ENCODE measurements at places on chromosomes 2 and 18. TPM values are rescaled to one million over a fixed set of nuclear protein-coding genes. Genes with fewer than 3 reads are reported as not detected.

DNA sequence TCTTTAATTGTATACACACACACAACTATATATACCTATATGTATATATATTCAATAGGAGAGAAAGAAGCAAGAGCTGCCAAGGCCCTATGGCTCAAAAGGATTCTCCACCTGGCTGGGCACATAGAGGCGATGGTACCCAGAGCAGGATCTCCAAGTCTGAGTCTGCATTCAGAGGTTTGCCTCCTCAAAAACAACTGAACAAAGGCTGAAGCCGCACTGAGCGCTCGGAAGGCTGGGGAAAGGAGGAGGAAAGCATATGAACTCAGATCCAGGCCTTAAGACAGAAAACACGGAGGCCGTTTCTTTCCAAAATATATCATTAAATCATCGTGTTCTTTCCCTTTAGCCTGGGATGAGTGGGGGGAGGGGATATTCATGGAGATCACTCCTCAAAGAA lies 3.6 kb downstream of the HOXD12 start:
- peaks cover 21% of the 10 kb centered on the region for H3K4me1 ChIP-seq
- peaks cover 43% of the 10 kb centered on the region for H3K27me3 ChIP-seq
- H3K27ac ChIP-seq = no peak overlapping the region
- no peaks in the 10 kb centered on the region for H3K36me3 ChIP-seq
- no peak overlapping the region for H3K4me3 ChIP-seq
- no peak for DNase-seq

DNA sequence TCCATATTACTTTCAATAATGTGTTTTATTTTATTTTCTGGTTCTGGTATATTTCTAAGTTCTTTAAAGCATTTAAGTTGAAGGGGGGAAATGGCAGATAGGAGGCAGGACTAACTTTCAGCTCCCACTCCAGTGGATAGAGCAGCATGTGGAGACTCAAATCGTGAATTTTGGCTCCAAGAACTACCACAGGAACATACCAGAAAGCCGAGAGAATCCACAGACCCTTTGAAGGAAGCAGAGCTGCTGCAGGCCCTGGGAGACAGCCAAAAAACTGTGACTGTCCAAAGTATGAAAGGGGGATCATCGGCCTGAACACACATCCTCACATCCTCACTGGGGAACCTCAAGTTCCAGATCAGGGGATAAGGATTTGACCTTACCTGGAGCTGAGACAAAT lies 207.6 kb upstream of the VWC2L start:
- H3K27me3 ChIP-seq = no peaks in the 10 kb centered on the region
- no peak for DNase-seq
- no peaks in the 10 kb centered on the region for H3K4me1 ChIP-seq
- H3K27ac ChIP-seq = no peak overlapping the region
- no peak overlapping the region for H3K4me3 ChIP-seq

- no peaks in the 10 kb centered on the region for H3K4me1 ChIP-seq
- H3K27ac ChIP-seq = no peak overlapping the region
- no peak overlapping the region for H3K4me3 ChIP-seq
- H3K36me3 ChIP-seq = peaks cover 10% of the 10 kb centered on the region
- H3K27me3 ChIP-seq = no peaks in the 10 kb centered on the region
Measured at GRCh38 chr2:3257166-3257565, 120.5 kb downstream of the EIPR1 start.

Gene LRP1B
- 0.25 TPM for polyA plus RNA-seq

GRCh38 chr2:176338395-176338794 lies 69.2 kb downstream of the MTX2 start:
- H3K4me3 ChIP-seq = no peak overlapping the region
- no peak overlapping the region for H3K27ac ChIP-seq
- H3K4me1 ChIP-seq = no peaks in the 10 kb centered on the region
- DNase-seq = no peak
- H3K36me3 ChIP-seq = peaks cover 9% of the 10 kb centered on the region
- no peaks in the 10 kb centered on the region for H3K27me3 ChIP-seq

- H3K4me3 ChIP-seq = no peak overlapping the region
- no peak for DNase-seq
- H3K36me3 ChIP-seq = peaks cover 48% of the 10 kb centered on the region
- no peak overlapping the region for H3K27ac ChIP-seq
Measured at GRCh38 chr2:200944467-200945394, 18.7 kb downstream of the ORC2 start.

- H3K4me3 ChIP-seq = no peak overlapping the region
- peaks cover 23% of the 10 kb centered on the region for H3K27me3 ChIP-seq
- DNase-seq = no peak
- no peaks in the 10 kb centered on the region for H3K36me3 ChIP-seq
- no peak overlapping the region for H3K27ac ChIP-seq
Measured at GRCh38 chr2:176125772-176126054, 3.2 kb downstream of the HOXD9 start.

Gene DLX1
- not detected for polyA plus RNA-seq

Gene PRSS56
- polyA plus RNA-seq = not detected

Gene EFR3B
- 0.05 TPM for polyA plus RNA-seq

Gene FER1L5
- not detected for polyA plus RNA-seq

DNA sequence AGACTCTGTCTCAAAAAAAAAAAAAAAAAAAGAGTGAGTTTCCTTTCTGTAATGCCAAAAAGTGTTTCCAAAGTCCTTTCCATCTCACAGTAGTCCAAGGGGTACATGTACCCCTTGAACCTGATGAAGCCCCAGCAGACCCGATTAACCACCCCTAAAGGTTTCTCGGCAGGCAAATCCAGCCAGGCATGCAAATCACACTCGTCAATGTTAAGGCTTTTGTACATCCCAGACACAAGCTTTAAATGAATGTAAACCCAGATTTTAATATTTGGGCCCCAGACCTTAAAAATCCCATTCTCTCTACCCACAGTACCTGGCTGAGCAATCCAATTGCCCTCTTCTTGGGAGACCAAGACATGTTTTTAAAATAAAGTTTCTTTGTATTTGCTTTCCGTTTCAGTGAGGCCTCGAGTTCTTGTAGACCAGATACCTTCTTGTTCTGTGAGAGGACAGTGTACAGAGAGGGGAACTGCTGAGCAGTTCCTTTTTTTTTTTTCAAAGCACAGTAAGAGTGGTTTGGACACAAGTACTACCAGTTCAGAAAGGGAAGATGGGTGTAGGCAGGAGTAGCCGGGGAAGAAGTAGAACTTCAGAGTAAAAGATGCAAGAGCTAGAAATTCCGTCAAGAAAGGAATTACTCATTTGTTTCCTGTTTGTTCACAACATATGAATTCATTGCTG lies at the start of gene NLRC4:
TSS of gene NLRC4 (minus strand) at position 465 of the 684 bp plus-strand sequence. CDS start 8,111 bp downstream, outside the sequence.
- H3K27ac ChIP-seq = peak within 1 kb of the TSS; percentile 23
- H3K27me3 ChIP-seq = no peaks in the 10 kb centered on the region
- no peaks in the 10 kb centered on the region for H3K4me1 ChIP-seq
- DNase-seq = no peak
- no peak within 1 kb of the TSS for H3K4me3 ChIP-seq

- H3K36me3 ChIP-seq = no peaks in the 10 kb centered on the region
- H3K27ac ChIP-seq = no peak overlapping the region
- H3K4me3 ChIP-seq = no peak overlapping the region
- H3K27me3 ChIP-seq = no peaks in the 10 kb centered on the region
- no peak for DNase-seq
- H3K4me1 ChIP-seq = no peaks in the 10 kb centered on the region
Measured at GRCh38 chr2:144595686-144596072, 75.8 kb upstream of the ZEB2 start.

DNA sequence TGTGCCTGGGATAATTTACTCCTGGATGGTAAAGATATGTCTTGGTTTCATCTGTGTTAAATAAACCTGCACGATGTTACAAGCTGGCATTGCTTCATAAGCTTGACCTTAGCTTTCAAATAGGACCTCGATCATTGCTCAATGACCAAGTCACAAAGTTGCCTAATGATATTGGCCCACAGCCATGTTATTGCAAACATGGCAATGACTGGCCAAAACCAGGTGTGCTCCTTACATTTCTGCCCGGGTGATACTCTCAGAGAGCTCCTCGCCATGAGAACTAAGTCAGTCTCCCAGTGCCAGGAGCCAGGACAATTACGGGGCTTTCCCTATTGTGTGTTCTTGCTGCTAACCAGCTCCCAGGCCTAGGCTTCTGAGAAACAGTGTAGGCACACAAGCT lies 72.5 kb upstream of the CYP1B1 start:
- DNase-seq = peak; percentile 48
- H3K27ac ChIP-seq = peak overlapping the region; percentile 85
- peaks cover 24% of the 10 kb centered on the region for H3K4me1 ChIP-seq
- H3K4me3 ChIP-seq = no peak overlapping the region

Gene FBXO48
- 0.45 TPM for polyA plus RNA-seq

DNA sequence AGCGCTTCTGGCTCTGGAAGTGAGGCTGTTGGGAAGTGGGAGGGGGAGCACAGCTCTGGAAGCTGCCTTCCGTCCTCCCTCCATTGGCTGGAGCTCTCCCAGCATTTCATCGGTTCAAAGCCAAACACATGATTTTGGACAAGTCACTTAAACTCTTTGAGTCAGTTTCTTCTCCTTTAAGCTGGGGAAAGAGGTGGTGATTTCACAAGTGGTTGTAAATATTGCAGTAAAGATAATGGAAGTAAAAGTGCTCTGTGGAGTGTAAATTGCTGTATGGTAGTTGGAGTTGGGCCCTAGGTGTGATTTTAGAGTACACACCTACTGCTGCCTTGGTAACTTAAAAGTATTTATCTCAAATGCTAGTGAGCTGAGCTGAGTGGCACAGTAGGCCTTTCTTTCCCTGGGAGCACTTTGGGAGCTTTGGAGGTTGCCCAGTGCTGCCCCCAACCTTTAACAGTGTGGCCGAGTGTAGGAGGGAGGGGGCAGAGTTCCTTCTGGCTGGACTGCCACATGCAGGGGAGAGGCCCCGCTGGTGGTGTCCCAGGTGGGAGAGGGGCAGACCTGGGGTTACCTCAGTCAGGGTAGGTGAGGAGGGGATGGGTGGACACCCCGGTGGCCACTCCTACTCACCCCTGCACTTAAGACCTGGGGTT lies 54.7 kb downstream of the ASAP2 start:
- H3K4me3 ChIP-seq = no peak overlapping the region
- H3K27me3 ChIP-seq = no peaks in the 10 kb centered on the region
- H3K27ac ChIP-seq = no peak overlapping the region
- DNase-seq = no peak
- H3K36me3 ChIP-seq = no peaks in the 10 kb centered on the region

Gene KRTCAP3
- polyA plus RNA-seq = 12.7 TPM

DNA sequence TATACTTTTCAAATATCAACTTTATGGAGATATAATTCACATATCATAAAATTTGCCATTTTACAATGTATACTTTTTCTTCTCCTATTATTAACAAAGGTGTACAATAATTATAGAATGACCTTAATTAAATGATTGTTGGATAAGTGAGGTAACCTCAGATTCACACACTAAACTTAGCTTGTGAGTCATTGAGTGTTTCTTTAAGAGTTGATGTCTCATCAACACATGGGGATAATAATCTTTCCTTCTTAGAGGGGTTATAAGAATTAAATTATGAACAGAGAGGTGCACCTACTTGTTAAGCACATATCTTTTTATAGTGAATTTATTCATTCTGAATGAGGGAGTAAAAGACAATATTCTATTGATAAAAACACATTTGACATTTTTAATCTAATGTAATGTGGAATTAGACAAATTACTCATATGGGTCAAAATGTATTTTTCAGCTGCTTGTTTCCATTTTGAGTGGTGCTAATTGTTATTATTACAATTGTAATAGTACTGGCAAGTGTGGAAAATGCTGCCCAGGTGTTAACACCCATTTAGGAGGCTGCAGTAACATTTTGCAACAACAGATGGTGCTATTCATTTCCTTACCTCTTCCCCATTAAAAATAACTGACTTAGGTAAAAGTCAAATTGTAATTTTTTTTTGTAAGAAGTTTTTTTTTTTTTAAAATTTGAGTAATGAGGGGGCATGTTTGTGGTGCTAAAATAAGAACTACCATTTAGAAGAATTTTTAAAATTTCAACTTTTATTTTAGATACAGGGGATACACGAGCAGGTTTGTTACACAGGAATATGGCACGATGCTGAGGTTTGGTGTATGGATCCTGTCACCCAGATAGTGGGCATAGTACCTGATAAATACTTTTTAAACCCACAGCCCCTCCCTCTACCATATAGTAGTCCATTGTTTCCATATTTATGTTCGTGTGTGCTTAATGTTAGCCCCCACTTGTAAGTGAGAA lies 32.1 kb upstream of the DYNAP start:
- H3K4me1 ChIP-seq = no peaks in the 10 kb centered on the region
- H3K4me3 ChIP-seq = no peak overlapping the region
- no peaks in the 10 kb centered on the region for H3K27me3 ChIP-seq
- no peaks in the 10 kb centered on the region for H3K36me3 ChIP-seq

Gene SERPINB2
- polyA plus RNA-seq = 0.02 TPM

Gene CCDC68
- polyA plus RNA-seq = 2.6 TPM

GRCh38 chr2:176149939-176150583 lies 1.3 kb upstream of the HOXD4 start:
- no peak overlapping the region for H3K27ac ChIP-seq
- peaks cover 38% of the 10 kb centered on the region for H3K27me3 ChIP-seq
- no peak overlapping the region for H3K4me3 ChIP-seq
- no peaks in the 10 kb centered on the region for H3K36me3 ChIP-seq

- H3K36me3 ChIP-seq = no peaks in the 10 kb centered on the region
- DNase-seq = no peak
- peak overlapping the region; percentile 41 for H3K4me3 ChIP-seq
Measured at GRCh38 chr2:169585673-169586072, 1.5 kb downstream of the PPIG start.

GRCh38 chr2:237319887-237320286 lies 94.1 kb downstream of the COL6A3 start:
- no peak overlapping the region for H3K4me3 ChIP-seq
- DNase-seq = no peak
- no peaks in the 10 kb centered on the region for H3K4me1 ChIP-seq
- H3K27ac ChIP-seq = no peak overlapping the region

Gene EFHD1
- polyA plus RNA-seq = 28.5 TPM

- no peaks in the 10 kb centered on the region for H3K27me3 ChIP-seq
- H3K27ac ChIP-seq = no peak overlapping the region
- H3K4me1 ChIP-seq = no peaks in the 10 kb centered on the region
Measured at GRCh38 chr2:238938003-238938400, 90.1 kb downstream of the TWIST2 start.

- H3K27me3 ChIP-seq = no peaks in the 10 kb centered on the region
- H3K27ac ChIP-seq = no peak overlapping the region
- no peak overlapping the region for H3K4me3 ChIP-seq
- H3K4me1 ChIP-seq = no peaks in the 10 kb centered on the region
- DNase-seq = no peak
- H3K36me3 ChIP-seq = no peaks in the 10 kb centered on the region
Measured at GRCh38 chr2:155218292-155218924, 519.9 kb downstream of the KCNJ3 start.

GRCh38 chr2:56099963-56100362 lies 83.8 kb upstream of the CCDC85A start:
- no peaks in the 10 kb centered on the region for H3K4me1 ChIP-seq
- H3K36me3 ChIP-seq = no peaks in the 10 kb centered on the region
- H3K27ac ChIP-seq = no peak overlapping the region
- no peak for DNase-seq
- no peaks in the 10 kb centered on the region for H3K27me3 ChIP-seq

DNA sequence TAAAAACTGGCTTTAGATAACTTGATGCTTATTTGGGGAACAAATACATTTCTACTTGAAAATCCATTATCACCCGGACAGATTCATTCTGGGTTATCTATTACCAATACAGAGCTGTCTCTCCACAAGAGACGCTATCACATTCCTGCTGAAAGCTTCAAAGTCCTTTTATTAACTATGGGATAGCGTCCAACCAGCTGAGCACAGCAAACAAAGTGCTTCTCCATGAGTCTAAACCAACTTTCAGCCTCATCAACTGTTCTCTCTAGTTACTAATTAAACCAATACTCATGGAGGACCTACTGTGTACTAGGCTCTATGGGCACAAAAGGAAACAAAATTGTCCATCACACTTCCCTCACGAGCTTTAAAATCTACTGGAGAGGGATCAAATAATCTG lies 132.8 kb downstream of the L3MBTL4 start:
- no peak for DNase-seq
- H3K4me1 ChIP-seq = peaks cover 9% of the 10 kb centered on the region
- peaks cover 4% of the 10 kb centered on the region for H3K36me3 ChIP-seq
